Putamen (tissue), 1 donor: ENCODE measurements at places on chromosomes 13 and 19.

GRCh38 chr19:2089001-2089711, 7.0 kb downstream of the MOB3A start:
- DNase-seq, result no peak

DNA sequence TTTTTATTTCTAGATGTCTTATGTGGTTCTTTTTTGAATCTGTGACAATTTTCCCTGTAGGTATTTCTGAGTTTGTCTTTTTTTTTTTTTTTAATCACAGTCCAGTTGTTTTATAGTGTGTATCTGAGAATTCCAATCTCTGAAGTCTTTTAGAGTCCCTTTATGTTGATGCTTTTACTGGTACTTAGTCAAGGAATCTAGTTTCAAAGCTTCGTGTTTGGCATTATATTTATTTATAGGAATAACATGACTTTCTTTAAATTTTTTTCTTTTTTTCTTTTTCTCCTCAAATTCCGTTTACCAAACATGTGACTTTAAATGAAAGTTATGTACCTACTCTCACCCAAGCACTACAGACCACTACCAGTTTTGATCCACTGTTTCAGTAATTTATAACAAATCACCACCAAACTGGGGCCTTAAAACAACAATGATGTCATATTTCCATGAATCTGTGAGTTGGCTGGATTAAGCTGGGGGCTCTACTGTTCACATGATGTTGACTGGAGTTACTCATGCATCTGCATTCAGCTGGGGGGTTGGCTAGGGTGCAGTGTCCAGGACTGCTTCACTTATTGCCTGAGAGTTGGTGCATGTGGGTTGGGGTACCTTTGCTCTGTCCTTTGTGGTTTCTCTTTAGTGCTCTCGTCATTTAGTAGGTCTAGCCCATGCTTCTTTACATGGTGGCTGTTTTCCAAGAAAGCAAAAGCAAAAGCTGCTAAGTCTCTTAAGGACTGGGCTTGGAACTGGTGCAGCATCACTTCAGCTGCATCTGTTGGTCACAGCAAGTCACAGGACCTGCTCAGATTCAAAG, 22.3 kb downstream of the KCTD4 start:
- DNase-seq, result no peak

DNA sequence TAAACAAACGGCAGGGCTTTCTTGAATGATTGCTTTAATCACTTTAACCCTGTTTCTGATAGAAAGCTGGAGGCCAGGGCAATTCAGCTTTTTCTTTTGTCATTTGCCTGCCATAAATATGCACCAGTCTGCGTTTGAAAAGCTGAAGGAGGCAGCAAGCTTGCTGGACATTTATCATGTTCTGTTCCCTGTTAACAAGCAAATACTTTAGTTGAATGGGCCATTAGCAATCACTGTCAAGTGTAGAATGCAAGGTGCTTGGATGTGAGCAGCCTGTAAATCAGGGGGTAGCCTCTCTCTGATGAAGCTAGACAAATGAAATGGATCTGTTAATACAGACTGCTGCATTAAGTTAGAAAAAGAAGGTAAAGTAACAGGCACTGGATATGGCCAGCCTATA, 7.6 kb downstream of the EFNB2 start:
- DNase-seq, result no peak

DNA sequence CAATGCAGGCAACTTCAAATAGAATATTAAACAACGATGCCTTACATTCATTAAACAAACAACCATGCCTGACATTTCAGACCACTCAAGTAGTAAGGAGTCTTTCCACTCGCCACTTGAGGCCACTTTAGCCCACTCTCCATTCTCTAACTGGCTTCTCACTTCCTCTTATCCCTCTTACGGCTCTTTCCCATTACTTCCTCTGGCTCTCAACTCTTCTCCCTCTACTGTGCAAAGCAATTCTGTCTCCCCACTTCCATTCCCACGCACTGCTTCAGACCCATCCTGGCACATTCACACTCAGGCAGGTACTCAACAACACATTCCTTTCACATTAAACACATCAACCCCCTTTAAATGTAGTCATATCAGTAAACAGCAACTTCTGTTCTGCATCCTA, 229.8 kb upstream of the IPO5 start:
- DNase-seq, result no peak

DNA sequence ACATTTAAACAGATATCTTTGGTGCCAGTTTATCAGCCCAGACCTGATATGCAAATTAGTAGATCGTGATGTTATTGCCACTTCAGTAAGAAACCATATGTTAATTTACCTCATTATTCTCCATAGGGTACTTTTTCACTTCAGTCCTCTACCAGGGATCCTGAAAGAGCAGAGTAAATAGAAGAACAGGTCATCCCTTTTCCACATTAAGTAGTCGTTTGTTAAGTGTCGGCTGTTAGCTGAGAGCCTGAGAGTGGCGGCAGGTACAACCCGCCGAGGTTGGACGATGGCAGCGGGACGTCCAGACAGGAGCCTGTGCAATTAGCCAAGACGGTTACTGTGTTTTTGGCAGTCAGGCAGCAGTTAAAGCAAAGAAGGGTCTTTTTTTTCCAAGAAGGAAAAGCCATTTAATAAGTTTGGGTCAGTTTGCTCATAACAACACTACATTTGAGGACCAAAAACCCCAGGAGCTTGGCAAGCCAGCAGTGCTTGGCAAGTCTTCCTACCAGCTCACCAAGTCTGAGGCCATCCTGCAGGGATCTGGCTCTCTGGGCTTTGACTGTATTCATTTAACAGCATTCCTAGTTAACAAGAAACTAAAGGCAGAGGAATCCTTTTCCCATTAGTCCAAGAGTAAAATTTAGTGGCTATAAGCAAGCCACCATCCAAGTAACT, 231.8 kb downstream of the SHISA2 start:
- no peak for DNase-seq

- no peak for DNase-seq
Measured at GRCh38 chr19:17526922-17527321, 15.5 kb downstream of the PGLS start.

DNA sequence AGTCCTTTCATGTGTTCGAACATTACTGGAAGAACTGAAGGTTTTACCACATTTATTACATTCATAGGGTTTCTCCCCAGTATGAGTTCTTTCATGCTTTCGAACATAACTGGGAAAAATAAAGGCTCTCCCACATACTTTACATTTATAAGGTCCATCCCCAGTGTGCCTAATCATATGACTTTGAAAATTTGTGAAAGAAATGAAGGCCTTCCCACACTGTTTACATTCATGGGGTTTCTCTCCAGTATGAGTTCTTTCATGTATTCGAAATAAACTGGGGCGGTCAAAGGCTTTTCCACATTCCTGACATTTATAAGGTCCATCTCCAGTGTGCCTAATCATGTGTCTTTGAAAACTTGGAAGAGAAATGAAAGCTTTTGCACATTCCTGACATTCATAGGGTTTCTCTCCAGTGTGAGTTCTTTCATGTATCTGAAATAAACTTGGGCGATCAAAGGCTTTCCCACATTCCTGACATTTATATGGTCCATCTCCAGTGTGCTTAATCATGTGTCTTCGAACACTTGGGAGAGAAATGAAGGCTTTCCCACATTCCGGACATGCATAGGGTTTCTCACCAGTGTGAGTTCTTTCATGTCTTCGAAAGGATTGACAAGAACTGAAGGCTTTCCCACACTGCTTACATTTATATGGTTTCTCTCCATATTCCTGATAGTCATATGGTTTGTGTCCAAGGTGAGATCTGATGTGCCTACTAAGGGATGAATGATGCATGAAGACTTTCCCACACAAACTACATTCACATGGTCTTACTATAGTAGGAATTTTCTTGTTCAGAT, 24.0 kb downstream of the ZNF564 start:
- DNase-seq, result no peak

DNA sequence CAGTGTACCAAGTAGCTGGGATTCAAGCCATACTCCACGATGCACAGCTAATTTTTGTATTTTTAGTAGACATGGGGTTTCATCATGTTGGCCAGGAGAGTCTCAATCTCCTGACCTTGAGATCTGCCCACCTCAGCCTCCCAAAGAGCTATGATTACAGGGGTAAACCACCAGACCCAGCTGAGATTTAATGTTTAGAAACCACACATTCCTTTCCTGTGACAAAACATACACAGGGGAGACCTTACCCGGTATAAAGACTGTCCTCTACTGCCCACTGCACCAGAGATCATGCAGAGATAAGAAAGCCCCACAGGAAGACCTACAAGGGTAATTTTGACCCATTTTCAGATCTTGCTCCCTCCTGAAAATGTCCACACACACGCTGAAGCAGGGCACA, 22.8 kb upstream of the ZNF83 start:
- no peak for DNase-seq

- peak; percentile 44 for DNase-seq
Measured at GRCh38 chr13:22915442-22916082, 265.2 kb upstream of the SGCG start.

DNA sequence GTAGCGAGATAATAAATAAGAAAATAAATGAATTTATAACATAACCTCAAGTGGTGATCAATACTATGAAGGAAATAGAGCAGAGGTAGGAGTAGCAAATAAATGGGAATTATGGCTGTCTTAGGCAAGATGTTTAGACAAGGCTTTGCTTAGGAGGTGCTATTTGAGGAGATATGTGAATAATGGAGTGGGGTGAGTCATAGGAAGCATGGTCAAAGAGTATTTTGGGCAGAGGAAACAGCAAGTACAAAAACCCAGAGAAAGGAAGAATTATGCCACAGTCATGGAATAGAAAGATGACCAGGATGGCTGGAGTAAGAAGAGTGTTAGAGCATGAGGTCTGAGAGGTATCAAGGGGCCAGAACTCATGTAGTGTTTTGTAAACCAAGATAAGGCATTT, 33.6 kb upstream of the LPAR6 start:
- no peak for DNase-seq

- DNase-seq, result no peak
Measured at GRCh38 chr13:110546926-110547325, 14.6 kb downstream of the RAB20 start.
